ENCODE measurements at places on chromosomes 2 and 18. TPM values are rescaled to one million over a fixed set of nuclear protein-coding genes. Genes with fewer than 3 reads are reported as not detected.

DNA sequence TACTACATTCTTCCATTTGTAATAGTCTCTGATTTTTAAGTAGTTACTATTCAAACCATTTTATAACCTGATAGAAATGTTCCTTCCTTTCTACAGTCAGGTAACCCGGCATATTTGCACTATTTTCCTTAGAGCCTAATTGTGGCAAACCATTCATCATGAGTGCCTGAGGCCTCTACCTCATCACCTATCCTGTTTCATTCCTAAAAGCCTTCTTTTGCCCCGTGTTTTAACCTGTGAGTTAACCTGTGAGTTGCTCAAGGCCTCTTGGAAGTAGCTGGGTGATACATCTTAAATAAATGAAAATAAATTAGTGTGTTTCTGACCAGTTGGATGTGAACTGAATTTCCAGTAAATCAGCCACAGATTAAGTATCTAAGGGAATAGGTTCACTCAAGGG, 6.5 kb upstream of the KLHL29 start:
- DNase-seq: no peak

GRCh38 chr2:102473020-102473419, at the start of gene SLC9A4:
TSS of gene SLC9A4 (plus strand) at chr2:102473226. CDS start at chr2:102473760, 534 bp downstream.
- DNase-seq: peak; percentile 35

DNA sequence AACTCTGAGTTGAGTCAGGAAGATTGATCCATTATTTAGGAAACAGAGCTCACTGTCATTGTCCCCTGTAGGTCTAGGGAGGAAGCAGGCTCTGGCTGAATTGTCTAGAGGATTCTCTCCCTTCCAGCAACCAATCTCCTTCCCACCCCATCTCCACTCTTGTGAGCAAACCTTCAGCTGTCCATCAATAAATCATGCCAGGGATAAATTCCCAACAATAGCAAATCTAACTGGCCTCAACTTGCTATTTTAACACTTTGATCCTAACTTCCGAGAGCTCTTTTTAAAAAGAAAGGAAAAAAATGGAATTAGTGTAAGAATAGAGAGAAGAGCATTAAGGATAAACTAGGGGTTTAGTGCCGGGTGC, 53.5 kb downstream of the ATP8B1 start:
- no peak for DNase-seq

GRCh38 chr18:76956648-76957047, 134.3 kb downstream of the ZNF236 start:
- DNase-seq: no peak

GRCh38 chr2:203636588-203637470, 69.6 kb upstream of the CD28 start:
- no peak for DNase-seq

- DNase-seq: no peak
These were observed 67.3 kb downstream of the SMIM21 start for GRCh38 chr18:75360215-75360614.

Gene EPB41L5
- total RNA-seq: 24.5 TPM

DNA sequence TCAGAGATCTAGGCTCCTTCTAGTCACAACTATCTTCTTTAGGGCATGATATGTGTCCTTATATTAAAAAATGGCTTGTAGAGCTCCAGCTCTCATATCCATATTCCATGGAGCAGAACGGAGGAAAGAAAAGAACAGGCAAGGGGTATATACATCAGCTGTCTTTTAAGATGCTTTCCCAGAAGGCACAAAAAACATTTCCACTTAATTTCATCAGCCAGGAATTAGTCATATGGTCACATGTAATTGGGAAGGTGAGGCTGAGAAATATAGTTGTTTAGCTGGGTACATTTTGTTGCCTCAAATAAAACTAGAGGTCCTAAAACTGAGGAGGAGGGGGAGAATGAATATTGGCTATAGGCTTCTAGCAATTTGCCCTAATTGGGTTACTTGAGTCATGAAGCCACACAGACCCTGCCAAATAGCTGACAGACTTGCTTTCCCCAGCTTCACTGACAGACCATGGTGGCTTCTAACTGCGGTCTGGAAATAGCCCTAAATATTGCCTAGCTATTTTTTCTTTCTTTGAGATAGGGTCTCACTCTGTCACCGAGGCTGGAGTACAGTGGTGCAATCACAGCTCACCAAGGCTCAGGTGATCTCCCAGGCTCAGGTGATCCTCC, 20.0 kb downstream of the MAIP1 start:
- no peak for DNase-seq

GRCh38 chr18:61898640-61899101, 5.9 kb upstream of the RNF152 start:
- DNase-seq: no peak

- DNase-seq: no peak
These were observed 87.9 kb upstream of the ETAA1 start for GRCh38 chr2:67309281-67309680.

DNA sequence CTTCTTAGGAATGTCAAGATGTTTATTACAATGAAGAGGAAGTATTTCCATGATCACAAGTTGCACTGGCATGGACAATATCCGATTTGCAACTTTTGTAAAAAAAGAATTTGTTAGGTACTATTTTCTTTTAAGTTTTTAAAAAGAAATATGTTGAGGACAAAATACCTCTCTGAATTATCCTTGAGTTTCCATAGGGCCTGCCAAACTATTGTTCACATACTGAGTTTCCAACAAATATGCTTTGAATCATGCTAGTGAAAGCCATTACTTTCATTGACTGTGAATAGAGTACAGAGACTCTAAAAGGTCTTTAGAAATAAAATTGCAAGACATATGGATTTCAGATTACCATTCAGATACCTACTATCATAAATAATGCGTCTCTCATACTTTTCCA, 566.1 kb downstream of the TMEM182 start:
- DNase-seq: no peak

DNA sequence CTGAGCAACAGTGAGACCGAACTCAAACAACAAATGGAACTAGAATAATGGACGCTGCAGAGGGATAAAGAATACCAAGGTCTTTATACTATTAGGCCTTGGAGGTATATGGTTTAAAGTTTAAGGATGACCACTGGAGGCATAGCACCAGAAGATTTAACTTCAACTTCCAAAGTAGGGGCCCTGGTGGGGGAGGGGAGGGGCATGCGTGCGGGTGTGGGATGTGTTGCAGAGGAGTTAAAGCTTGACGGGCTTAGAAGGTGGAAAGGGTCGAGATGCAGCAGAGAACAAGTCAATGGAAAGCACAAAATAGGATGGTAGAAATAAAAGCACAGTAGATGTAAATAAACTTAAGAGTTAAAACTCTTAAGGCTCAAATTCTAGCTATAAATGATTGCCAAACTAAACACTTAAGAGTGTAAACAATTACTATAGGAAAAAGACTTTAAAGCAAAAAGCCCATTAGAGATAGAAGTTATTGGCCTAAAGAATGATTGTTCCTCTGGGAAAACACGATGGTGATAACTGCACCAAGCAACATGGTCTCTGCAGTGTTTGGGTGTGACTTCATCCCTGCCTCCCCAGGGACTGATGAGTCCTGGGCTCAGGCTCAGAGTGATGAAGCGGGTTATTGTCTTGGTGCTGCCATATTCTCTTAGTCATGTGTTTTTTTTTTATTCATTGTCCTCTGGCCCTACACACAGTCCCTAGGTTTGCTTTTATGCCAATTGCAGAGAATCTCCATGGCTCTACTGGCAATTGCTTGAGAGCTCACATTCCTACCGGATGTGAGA, 13.0 kb downstream of the RRM2 start:
- DNase-seq: no peak

Gene WNT10A
- 16.5 TPM for total RNA-seq

Gene ACP1
- total RNA-seq: 71.7 TPM

DNA sequence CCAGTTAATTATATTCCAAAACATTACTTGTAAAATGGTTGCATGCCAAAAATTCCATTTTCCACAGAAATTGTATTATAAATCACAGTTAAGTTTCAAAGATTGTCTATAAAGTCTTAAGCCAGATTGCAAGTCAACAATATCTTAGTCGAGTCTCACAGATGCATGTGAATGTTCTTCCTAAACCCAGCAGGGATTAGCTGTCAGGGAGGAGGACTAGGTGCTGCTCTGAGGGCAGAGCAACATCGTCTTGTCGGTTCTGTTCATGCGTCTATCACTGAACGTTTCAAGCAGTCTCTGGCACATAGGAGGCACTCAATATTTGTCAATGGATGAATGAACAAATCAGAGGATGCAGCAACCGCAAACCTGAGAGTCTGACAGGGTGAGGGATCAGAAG, 27.0 kb downstream of the EPB41L3 start:
- DNase-seq: no peak

DNA sequence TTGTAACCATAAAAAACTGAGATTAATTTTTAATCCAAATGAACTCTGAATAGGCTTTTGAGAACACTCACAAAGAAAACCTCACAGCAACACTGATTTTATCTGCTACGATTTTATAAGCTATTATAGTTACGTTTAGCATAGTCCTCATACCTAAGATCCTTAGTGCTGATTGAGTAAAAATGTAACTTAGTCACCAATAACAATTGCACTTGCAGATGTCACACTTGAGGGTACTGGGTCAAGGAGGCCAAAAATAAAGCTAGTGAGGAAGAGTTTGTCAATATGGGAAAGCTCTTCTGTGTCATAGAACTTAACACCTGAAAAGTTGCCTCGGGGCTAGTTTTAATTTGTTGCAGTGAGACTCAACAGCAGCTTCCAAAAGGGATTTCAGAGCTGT, 706.5 kb upstream of the FAM98A start:
- no peak for DNase-seq

DNA sequence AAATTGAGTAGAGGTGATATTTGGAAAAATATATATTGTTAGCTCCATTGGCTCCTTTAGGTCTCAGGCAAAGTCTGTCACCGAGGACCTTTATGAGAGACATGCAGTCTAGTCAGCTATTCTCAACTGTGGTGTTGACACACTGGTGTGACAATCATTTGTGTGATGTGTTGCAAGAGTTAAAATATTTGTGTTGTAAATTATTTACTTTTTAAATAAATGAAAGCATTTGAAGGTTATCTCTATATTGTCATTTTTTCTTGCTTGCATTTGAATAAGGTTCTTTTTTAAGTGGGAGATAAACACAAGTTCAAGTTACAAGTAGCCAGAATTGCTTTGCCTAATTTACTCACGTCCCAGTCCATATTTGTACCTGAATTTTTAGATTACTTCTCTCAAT, 4.3 kb downstream of the REL start:
- DNase-seq: no peak

Gene IL1R2
- total RNA-seq: 58.4 TPM

Gene CYTIP
- total RNA-seq: 8.3 TPM

GRCh38 chr18:23391156-23391555, 61.9 kb upstream of the RIOK3 start:
- DNase-seq: no peak

- no peak for DNase-seq
These were observed 9.0 kb downstream of the MBP start for GRCh38 chr18:77123320-77124231.

Gene IL36RN
- 51.0 TPM for total RNA-seq

DNA sequence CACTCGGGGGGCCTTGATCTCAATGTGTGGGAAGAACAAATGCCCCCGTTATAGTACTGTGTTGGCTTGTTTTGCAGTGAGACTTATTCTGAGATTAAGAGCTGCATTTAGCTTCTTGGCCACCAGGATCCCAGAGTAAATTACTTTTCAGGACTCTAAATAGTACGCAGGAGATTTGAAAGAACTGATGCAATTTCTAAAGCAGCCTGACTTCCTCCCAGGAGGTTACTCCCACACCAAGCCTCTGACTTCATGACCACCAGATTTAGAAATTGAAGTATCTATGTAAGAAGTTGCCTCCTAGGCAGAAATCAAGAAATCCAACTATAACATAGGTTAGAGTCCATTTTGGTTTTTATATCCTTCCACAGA, 67.0 kb downstream of the FEZ2 start:
- no peak for DNase-seq

GRCh38 chr2:142330458-142330857, 199.6 kb upstream of the LRP1B start:
- DNase-seq: no peak

DNA sequence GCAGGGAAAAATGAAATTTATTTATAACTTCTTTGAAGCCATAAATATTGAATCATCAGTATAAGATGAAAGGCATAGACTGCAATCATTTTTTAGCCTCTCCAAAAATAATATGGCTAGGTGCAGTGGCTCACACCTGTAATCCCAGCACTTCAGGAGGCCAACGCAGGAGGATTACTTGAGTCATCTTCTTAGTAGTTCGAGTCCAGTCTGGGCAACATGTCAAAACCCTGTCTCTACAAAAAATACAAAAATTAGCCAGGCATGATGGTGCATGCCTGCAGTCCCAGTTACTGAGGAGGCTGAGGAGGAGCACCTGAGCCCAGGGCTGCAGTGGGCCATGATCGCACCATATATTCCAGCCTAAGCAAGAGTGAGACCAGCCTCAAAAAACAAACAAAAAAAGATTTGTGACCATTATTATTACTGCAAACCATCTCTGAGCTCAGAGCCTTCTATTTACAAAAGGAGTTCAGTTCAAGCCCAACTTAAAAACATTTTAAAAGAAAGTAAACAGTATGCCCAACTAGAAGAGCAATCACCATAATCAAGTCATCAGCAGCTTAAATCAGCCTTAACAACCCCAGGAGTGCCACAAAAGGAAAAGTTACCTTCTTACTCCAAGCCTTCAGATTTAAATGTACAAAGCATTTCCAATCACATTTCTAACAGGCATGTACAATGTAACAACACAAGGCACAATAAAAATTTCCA, 37.5 kb downstream of the KCNG3 start:
- no peak for DNase-seq

Gene CNTNAP5
- total RNA-seq: not detected

Gene KCNIP3
- 8.0 TPM for total RNA-seq

Gene FBXO11
- total RNA-seq: 42.2 TPM

- peak; percentile 68 for DNase-seq
These were observed 513.0 kb upstream of the MYT1L start for GRCh38 chr2:2843969-2844548.

- no peak for DNase-seq
These were observed 295.5 kb downstream of the MEIS1 start for GRCh38 chr2:66730441-66730840.

Gene ADRA2B
- 0.98 TPM for total RNA-seq

Gene RBMS1
- 62.3 TPM for total RNA-seq

- DNase-seq: no peak
These were observed 42.6 kb upstream of the DYNC2LI1 start for GRCh38 chr2:43731211-43731610.

Gene SPR
- 8.0 TPM for total RNA-seq

Gene SP5
- total RNA-seq: 1.8 TPM

- no peak for DNase-seq
These were observed 117.7 kb upstream of the ACVR1C start for GRCh38 chr2:157746234-157746950.

Gene IMPACT
- 20.5 TPM for total RNA-seq

DNA sequence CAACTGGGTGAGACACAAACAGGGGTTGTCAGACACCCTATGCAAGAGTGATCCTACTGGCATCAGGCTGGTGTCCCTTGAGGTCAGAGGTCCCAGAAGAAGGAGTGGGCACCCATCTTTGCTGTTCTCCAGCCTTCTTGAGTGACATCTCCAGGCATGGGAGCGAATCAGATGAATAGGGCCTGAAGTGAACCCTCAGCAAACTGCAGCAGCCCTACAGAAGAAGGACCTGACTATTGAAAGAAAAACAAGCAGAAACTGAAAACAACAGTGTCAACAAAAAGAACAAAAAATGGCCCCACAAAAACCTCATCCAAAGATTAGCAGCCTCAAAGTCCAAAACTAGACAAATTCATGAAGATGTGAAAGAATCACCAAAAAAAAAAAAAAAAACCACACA, 1229.7 kb upstream of the CRIM1 start:
- DNase-seq: no peak

Gene CNGA3
- not detected for total RNA-seq

- DNase-seq: no peak
These were observed 59.7 kb downstream of the CXCR4 start for GRCh38 chr2:136058262-136058661.
